ENCODE measurements at places on chromosomes 7 and 10.

DNA sequence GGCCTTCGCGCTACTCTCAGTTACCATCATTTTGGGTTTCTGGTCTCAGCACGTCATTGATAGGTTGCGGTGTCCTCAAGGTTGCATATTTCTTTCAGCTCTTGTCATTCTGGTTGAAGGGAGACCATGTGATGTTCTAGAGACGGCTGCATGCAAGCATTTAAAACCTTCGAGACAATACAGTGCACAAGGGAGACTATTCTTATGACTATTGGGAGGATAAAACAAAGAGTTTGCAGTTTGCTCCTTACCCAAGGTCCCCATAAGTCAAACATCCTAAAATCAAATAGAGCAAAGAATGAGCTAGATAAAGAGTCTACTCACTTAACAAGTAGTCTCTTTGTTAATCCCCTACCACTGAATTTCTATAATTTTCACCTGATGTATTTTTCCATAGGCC is 39.1 kb downstream of the NPVF start:
- DNase-seq = no peak

DNA sequence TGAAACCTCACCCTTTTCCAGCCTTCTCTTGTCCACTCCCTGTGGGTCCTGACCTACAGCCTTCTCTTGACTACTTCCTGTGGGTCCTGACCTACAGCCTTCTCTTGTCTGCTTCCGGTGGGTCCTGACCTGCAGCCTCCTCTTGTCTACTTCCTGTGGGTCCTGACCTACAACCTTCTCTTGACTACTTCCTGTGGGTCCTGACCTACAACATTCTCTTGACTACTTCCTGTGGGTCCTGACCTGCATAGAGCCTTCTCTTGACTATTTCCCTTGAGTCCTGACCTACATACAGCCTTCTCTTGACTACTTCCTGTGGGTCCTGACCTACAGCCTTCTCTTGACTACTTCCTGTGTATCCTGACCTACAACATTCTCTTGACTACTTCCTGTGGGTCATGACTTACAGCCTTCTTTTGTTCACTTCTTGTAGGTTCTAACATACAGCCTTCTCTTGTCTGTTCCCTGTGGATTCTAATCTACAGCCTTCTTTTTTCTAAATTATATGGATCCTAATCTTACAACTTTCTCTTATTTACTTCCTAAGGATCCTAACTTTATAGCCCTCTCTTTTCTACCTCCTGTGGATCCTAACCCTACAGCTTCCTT is 36.5 kb downstream of the C10orf71 start:
- no peak for DNase-seq

DNA sequence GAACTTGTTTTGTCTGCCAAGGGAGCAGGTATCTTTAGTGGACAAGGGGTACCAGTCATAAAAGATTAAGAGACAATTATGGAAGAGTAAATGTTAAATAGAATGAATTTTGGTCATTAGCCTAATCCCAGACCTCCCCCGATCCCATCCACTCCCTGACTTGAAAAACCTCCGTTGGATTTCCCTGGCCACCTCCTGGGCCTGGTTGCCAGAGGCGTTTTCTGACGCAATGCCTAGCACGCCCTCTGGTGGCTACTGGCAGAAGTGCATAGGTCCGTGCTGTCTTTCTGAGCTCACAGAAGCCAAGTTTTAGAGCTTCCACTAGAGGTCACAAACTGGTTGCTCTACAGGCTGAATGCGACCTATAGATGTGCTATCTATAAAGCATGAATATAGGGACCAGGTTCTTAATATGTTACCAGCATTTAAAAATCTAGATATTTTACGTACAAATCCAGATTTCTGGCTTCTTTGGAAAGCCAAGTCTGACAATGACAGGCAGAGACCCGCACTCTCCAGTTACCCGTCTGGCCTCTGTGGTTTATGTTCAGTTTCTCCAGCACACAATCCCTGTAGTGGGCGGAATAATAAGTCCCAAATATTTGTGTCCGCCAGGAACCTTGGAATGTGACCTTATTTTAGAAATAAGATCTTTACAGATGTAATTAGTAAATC is 39.8 kb downstream of the SPOCK2 start:
- peak; percentile 92 for DNase-seq

DNA sequence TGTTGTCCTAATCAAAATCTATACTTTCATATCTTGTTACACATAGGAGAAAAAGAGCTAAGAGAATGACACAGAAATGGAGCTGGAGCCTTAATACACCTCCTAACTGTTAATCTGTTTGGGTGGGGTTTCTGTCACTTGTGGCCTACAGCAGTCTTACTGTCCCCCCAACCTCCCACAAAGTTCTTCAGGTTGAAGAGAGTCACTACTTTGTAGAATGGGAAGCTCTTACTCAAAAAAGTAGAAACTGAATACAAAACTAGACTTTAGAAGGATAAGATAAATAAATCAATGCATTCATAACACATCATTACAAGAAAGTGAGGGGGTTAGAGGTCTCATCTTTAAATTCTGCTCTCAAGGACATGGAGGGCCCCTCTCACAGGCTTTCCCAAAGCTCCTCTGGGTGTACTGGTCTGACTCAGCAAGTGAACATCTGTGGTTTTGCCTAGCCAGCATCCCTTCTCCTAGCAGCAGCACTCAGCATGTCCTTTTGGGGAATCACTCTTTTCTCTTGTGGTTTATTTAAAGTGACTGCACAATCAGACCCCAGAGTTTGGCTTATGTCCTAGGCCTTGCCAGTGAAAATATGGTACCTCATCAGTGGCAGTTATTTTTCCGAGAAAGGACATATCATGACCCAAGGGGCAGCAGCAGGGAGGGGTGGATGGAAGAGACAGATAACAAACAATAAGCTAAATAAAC is 2.0 kb upstream of the BLVRA start:
- peak; percentile 86 for DNase-seq

GRCh38 chr10:108601851-108602250 is 1321.5 kb downstream of the XPNPEP1 start:
- no peak for DNase-seq

DNA sequence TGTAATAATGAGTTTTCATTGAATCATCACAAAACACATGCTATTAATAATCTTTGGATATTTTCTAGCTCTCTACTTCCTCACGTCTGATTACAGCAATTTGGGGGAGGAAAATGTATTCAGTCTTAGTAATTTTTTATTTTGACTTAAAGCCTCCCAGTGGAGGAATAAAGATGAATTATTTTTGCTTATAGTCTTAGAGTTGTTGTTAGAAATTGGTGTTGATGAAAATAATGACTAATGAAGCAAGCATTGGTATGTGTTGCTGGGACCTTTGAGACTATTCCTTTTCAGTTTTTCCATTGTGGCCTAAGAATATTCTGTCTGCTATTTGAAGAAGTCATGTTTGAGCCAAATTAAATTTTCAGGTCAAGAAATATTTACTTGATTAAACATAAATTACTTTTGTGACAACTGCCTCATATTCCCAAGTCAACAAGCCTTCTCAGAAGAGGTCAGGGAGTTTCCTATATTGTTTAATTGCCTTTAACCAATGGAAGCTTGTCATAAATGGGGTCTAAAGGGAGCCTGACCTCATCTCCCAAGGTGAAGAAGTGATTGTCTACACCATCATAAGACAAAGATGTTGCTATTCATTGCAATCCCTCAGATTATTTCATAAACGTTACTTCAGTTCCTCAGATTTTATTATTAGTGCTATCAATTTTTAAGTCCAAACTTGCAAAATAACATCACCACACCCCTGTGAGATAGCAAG is 90.0 kb downstream of the ST7 start:
- no peak for DNase-seq

DNA sequence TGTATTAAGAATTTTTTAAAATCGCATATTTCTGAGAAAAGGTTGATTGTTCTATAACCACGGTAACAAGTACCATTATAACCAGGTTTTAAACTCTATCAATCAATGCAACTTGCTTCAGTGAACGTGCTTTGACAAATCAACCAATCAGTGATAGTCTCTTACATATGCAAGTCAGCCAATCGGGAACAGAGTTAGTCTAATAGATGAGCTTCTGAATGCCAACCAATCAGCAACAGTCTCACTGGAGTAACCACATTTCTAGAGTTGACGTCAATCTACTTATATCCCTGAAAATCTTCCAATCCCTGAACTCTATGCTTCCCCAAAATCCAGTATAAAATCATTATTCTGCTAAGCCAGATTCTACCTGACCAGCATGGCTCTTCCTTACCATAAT is 44.7 kb upstream of the TRUB1 start:
- DNase-seq = no peak
